ENCODE measurements at places on chromosomes 12 and 14.
A peak's percentile ranks its signal among the peaks of the same experiment; 100 is the strongest.

DNA sequence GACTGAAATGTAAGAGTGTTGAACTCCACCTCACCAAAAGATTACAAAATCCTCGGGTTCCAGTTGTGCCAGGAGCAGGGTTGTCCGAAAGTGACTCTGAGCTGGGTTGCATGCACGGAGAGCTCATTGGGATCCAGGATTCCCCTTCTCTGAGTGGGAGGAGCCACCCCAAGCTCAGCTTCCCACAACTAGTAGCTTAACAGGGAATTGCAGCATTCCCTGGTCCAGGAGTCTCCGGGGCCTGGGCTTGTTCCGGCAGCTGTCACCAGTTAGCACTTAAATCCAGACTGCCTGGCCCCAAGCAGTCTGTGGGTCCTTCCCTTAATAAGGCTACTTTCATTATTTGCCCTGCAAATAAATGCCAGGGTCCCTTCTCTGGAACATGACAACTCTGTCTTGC lies 50.1 kb downstream of the CD9 start:
- DNase-seq = no peak

GRCh38 chr14:101600336-101600890 lies 39.1 kb downstream of the DIO3 start:
- DNase-seq = no peak

GRCh38 chr12:108352591-108352990 lies 13.5 kb upstream of the CMKLR1 start:
- no peak for DNase-seq

GRCh38 chr14:44763356-44763755 lies 198.4 kb downstream of the KLHL28 start:
- no peak for DNase-seq

DNA sequence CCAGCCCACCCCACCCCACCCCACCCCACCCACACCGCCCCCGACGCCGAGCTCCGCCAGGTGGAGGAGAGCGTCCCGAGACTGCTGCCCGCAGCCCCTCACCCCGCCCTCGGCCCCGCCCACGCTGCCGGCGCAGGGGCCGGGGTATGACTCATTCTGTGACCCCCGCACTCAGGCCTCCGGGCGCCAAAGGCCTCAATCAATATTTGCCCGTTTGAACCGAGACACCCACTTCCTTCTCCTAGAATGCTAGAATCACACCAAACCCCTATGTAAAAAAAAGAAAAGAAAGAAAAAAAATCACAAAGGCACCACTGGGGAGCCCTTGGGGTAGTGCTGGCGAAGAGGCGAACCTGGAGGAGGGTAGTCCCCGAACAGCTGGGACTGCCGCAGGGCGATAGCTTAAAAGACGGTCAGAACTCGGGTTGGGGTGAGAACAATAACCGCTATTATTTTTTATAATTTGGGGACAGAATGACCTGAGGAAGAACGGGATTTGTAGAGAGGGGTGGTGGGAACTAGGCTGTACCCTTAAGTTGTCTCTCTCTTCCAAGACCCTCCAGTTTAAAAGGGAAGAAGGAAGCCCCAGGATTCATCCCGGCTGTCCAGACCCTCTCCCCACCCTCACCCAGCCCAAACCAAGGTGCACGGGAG lies 894 bp downstream of the KRT8 start:
- DNase-seq = peak; percentile 49

- no peak for DNase-seq
These were observed 5.2 kb upstream of the TMEM132C start for GRCh38 chr12:128261757-128262156.

- no peak for DNase-seq
These were observed 58.7 kb downstream of the POLR3B start for GRCh38 chr12:106416273-106416672.

DNA sequence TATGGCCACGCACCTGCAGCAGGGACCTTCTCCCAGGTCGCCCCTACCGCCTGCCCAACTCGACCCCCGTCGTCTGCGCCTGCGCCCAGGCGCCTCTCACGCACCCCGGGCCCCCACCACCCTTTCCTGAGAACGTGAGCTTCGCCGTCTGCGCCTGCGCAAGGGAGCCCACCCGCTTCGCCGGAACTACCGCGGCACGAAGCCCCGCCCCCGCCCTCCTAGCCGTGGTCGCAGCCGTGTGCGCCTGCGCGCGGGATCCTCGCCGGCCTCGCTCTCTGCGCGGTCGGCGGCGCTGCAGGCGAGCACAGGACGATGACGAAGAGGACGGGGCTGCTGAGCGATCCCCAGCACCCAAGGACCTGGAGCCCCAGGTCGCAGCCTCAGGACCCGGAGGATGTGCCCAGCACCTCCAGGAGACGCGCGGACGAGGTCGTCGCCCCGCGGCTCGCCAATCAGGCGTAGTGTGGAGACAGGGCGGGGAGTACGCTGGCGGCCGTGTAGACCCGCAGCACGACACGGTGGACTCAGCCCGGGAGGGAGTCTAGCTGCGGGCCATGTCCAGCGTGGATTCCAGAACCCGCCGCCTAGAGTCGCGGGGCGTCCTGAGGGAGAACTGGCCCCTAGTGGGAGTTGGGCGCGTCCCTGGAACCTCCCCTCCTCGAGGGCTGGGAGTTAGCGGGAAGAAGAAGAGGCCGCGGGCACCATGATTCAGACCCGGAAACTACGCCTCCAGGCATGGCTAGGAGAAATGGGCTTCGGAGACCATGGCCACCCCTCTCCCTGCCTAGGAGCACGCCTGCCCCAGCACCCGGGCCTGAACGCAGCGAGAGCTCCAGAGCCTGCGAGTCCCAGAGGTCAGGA lies 1120.8 kb upstream of the TMEM132C start:
- no peak for DNase-seq

DNA sequence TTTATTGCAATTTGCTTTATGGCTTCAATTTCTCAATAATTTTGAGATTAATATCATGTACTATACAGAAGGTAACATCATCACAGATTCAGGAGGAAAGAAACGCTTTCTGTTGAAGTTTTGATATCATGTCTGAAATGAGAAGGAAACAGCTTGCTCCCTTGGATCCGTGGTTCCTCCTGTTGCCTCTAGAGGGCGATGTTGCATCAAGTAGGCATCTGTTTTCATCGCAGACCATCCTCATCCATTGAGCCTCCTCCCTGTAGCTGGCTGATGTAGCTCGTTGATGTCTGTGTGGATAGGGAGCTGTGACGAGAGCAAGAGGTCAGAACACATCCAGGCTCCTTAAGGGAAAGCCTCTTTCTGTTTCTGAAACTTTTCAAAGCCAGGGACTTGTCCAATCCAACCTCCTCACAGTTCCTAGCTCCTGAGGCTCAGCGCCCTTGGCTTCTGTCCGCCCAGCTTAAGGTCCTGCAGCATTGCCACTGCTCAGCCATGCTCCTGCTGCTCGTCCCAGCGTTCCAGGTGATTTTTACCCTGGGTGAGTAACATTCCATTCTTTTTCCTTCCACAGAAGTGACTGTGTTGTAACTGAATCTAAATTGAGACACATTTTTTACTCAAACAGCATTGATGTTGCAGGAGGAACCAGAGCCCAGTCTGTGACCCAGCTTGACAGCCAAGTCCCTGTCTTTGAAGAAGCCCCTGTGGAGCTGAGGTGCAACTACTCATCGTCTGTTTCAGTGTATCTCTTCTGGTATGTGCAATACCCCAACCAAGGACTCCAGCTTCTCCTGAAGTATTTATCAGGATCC lies 304.8 kb upstream of the OR4E1 start:
- no peak for DNase-seq

GRCh38 chr14:79254069-79254775 lies 957.1 kb downstream of the DIO2 start:
- no peak for DNase-seq

DNA sequence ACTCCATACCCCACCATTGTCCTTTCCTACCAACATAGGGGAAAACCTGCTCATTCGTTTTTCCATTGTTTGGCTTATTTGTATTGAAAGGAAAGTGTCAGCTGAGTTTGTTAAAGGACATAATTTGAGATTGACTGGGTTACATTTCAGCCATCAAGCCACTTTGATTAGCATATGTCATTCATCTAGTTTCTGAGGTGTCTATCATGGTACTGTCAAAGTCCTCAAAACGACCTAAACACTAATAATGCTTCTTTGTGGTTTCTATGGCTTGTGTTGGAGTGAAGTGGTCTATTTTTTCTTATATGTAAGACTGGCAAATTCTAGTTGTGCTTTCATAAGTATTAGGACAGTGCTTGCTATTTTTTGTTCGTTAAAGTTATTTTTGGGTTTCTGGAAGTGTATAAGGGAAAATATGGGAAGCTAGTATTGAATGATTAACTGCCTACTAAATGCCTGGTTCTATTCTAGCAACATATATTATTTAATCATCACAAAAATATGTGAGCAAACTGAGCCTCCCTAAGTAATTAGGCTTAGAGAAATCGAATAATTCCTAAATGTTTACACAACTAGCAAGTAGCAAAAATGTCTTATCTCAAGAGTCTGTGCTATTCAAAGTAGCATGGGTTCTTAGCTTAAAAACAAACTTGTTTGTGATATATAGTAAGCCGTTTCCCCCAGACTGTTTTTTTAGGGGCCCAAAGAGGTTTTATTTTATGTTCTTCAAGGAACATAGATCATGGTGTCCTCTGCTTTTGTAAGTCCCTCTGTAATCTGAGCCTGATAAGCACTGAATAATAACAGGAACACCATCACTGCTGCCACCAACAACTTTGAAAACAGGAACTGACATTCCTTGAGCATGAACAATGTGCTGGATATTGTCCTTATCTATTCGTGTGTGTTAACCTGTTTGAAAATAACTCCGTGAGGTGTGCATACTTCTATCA lies 67.1 kb downstream of the DERA start:
- no peak for DNase-seq

DNA sequence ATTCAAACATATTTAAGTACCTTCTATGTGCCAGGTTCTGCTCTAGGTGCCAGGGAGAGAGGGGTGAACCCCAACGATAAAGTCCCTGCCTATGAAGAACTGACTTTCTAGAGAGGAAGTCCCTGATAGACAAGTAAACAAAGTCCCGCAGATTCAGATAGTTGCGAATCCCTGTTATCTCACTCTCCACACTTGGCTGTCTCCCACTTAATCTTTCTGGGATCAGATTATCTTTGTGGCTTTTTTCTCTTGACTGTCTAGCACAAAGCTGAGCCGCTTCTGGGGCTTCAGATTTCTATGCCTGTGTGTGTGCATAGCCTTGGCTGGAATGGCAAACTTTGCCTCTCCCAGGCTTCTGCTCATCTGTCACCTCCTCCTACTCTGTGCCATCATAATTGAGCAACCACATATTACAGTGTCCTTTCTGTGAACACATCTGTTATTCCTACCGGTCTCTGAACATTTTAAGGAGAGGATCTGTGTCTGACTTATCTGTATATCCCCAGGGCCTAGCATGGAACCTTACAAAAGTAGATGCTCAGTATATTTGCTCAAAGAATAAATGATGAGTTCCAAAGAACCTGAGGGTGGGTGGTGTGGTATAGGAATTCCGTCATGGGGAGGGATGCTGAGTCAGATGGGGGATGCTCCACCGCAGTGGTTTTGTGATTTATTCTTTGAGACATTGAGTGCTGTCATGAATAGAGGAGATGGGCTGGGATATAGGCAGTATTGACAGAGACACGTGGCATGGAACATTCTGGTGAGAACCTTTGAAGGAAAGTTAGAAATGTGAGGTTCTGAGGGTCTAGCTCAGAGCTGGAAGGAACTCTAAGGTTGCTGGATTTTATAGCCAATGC lies 28.5 kb downstream of the RGS6 start:
- no peak for DNase-seq

DNA sequence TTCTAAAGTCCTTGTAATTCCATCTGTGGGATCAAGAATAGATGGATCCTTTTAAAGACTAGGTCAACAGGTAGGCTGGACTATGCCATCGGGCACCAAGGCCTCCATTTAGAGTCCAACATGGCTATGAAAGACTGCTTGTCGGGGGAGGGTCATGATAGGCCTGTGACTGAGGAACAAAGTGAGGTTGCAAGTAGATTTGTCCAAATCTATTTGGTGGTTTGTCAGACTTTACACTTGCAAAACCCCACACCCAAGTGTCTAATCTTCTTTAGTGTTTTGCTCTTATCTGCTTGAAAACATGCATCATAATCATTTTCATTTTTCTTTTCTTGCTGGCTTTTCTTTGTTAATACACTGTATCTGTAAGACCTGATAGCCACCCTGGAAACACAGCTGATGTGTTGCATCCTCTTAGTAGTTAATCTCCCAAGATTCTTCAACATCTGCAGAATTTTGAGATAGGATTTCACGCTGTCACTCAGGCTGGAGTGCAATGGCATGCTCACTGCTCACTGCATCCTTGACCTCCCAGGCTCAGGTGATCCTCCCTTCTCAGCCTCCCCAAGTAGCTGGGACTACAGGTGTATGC lies 50.3 kb downstream of the TDP1 start:
- no peak for DNase-seq

GRCh38 chr14:75822522-75823141 lies 159.2 kb downstream of the TGFB3 start:
- no peak for DNase-seq

- DNase-seq = no peak
These were observed 312.5 kb upstream of the PDE3A start for GRCh38 chr12:20055856-20056255.

- no peak for DNase-seq
These were observed 39.8 kb upstream of the MEG3 start for GRCh38 chr14:100786131-100786530.

DNA sequence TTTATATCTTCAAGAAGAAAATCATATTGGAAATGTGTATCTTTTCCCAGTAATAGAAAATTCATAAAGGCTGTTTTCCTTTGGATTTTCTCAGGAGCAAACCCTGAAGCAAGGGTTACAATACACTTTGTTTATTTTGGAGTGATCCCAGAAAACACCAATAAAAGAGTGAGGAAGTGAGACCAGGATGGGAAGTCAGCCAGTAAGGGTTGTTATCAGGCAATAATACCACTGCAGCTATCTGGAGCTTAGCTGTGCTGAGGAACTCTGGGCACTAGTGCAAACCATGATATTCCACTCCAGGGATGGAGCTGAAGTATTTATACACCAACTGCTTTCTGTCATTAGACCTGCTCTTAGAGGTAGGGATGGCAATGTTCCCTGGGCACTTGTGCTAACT lies 1002.3 kb downstream of the FLRT2 start:
- no peak for DNase-seq
